ENCODE measurements at places on chromosomes 2 and 18. TPM values are rescaled to one million over a fixed set of nuclear protein-coding genes. Genes with fewer than 3 reads are reported as not detected.
A peak's percentile ranks its signal among the peaks of the same experiment; 100 is the strongest.

DNA sequence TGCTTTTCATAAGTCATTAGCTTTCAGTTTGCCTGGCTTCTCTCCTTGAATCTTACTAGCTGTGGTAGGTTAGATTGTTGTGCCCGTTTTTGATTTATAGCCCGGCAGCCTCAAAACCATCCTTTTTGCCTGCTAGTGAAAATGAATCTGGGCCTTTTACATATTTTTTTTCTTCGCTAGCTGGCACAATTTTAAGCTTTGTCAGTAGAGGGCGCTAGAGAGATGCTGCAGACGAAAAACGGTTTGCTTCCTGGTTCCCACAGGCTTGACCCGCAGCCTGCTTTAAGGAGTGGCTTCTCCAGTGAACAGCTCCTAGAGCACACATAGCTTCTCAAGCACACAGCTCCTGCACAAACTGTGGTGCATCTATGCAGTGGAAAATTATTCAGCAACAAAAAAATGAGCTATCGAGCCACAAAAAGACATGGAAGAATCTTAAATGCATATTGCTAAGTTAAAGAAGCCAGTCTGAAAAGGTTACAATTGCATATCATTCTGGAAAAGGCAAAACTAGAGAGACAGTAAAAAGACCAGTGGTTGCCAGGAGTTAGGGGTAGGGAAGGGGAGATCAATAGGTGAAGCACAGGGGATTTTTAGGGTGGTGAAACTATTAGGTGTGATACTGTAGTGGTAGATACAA is 47.9 kb downstream of the E2F6 start:
- DNase-seq, result no peak

GRCh38 chr18:79275992-79276391 is 119.7 kb upstream of the NFATC1 start:
- no peak for DNase-seq

DNA sequence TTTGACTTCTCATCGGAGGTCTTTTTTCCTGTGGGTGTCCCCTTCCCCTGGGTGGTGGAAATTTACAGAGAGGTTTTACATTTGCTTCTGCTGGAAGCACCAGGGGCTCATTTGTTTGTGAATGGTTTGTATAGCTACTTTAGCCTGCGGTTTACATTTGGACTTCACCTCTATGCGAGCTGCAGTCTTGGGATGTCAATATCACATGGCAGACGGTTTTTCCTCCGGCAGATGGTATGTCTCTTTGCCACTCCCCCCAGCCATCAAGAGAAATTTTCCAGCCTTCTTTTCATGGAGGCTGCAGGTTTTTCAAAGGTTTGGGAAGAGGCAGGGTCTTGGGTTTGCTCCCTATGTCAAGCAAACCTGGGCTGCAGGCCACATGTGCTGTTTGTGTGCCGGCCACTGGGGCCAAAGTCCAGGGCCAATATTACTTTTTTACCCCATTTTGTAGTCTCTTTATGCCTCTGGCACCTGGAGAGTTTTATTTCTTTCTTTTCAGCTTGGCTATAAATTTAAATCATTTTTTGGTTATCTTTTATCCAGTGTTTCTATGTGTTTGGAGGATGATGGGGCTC is 23.9 kb upstream of the BOD1L2 start:
- no peak for DNase-seq

- DNase-seq, result peak; percentile 89
Measured at GRCh38 chr18:48540251-48541025, 1.6 kb downstream of the CTIF start.

- DNase-seq, result no peak
Measured at GRCh38 chr2:143581134-143581533, 451.9 kb downstream of the ARHGAP15 start.

GRCh38 chr2:27408601-27409320 is 630 bp downstream of the PPM1G start:
- DNase-seq, result no peak

GRCh38 chr2:23118894-23119293 is 266.1 kb upstream of the KLHL29 start:
- DNase-seq, result no peak

- DNase-seq, result no peak
Measured at GRCh38 chr2:73975731-73976130, 9.0 kb upstream of the TET3 start.

DNA sequence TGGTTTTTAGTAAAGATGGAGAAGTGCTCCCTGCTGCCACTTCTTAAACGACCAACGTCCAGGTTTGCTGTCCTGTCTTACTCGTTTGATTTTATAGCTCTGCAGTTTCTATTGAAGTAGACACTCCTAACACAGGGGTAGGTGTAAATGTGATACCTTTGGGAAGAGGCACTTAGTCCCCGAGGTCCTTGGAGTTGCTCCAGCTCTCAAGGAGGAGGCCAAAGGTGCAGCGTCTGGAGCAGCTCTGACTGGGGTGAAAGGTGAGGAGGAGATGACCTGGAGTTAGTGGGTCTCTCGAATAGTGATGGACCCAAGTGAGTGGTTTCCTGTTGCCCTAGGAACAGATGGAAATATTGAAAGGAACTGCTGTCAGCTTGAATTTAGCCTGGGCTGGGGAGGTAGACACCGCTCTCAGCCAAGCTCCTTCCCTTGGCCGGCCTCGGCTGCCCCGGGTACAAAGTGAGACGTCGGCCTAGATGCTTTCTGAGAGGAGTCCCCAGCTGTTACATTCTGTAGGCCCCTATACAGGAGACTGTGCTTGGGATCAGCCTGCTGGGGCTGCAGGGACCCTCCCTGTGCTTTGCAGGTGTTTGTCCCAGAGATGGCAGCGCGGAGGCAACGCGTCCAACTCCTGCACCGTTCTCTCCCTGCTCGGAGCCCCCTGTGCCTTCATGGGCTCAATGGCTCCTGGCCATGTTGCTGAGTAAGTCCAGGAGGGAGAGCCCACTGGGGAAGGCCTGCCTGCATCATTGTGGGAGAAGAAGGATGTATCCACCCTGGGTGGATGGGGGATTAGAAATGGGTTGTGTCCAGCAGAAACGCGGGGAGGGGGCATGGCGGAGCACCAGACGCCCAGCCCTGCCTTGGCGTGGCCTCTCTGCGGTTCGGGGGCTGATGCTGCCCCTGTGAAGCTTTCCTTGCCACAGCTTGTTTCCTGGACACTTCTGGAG is 5.4 kb downstream of the KHK start:
- no peak for DNase-seq

DNA sequence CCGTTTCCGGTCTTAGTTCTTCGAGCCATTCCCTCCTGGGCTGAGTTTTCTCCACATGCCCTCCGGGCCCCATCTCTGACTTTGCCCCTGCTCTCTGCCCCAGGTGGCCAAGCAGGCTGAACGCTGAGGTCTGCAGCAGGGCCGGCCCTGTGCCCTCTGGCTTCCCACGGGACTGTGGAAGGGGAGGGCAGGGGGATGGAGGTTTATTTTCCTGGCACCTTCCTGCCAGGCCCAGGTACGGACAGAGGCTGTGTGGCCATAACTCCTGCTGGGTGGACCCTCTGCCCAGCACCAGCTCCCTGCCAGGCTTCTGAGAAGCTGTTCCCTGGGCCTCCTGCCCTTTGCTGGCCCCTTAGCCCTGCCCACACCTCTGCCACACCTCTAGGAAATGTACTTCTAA is 164.0 kb downstream of the TFCP2L1 start:
- DNase-seq, result no peak

DNA sequence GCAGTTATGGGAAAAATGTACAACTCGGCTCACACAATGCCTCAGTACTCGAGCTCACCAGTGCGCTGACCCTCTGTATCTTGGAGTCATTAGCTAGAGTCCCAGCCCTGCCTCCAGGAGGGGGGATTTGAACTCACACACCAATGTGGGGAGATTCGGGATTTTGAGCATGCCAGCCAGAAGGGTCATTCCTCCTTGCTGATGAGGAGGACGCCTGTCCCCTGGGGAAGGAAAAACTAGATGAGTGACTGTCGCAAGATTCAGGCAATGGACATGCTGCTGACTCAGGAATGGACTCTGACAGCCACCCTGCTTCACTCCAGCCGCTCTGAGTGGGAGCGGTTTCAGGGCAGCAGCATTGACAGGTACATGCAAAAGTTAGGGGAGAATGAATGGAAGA is 20.6 kb downstream of the FIGN start:
- peak; percentile 64 for DNase-seq

DNA sequence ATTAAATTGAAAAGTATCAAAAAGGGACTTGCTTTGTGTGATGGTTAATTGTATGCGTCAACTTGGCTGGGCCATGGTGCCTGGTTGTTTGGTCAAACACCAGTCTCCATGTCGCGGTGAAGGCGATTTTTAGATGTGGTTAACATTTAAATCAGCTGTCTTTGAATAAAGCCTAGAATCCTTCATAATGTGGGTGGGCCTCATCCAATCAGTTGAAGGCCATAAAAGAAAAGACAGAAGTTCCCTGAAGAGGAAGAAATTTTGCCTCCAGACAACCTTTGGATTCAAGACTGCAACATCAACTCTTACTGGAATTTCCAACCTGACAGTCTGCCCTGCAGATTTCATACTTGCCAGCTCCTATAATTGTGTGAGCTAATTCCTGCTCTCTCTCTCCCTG is 160.5 kb downstream of the SH3BP4 start:
- DNase-seq, result no peak

GRCh38 chr2:241413929-241414580 is 58.0 kb downstream of the FARP2 start:
- no peak for DNase-seq

GRCh38 chr2:26530240-26530540 is 52.3 kb upstream of the OTOF start:
- no peak for DNase-seq

- DNase-seq, result peak; percentile 95
Measured at GRCh38 chr18:77114415-77115191, 18.0 kb downstream of the MBP start.

GRCh38 chr2:28095622-28096021 is 205.1 kb downstream of the BABAM2 start:
- no peak for DNase-seq

DNA sequence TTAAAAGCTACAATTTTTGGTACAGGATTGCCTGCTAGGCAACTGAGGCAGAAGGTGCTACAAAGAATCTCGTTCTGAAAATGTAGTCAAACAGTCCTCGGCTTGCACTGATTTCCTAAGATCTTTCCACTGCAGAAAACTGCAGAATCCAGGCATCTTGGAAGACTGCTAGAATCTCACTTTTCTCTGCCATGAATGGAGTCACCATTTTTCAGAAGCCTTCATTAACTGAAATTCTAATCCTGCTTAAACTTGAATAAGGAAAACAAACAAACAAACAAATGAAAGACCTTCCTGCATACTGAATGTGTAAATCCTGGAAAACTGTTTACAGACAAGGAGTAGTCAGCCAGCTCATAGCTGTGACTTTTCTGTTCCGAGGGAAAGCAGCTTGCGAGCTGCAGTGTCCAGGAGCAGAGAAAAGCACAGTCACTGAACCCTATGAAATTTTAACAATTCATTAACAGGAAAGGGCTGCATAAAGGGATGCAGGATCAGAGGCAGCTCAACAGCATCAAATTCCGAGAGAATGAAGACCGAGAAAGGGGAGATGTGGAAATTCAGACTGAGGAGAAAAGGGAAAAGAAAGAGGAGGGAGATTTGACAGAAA is 210.5 kb upstream of the PIK3C3 start:
- no peak for DNase-seq

GRCh38 chr2:37711308-37711731 is 39.9 kb upstream of the CDC42EP3 start:
- no peak for DNase-seq

- DNase-seq, result no peak
Measured at GRCh38 chr2:201911372-201911771, 105.0 kb downstream of the CDK15 start.

GRCh38 chr2:95734976-95735890 is 143.4 kb downstream of the TRIM43 start:
- DNase-seq, result no peak

DNA sequence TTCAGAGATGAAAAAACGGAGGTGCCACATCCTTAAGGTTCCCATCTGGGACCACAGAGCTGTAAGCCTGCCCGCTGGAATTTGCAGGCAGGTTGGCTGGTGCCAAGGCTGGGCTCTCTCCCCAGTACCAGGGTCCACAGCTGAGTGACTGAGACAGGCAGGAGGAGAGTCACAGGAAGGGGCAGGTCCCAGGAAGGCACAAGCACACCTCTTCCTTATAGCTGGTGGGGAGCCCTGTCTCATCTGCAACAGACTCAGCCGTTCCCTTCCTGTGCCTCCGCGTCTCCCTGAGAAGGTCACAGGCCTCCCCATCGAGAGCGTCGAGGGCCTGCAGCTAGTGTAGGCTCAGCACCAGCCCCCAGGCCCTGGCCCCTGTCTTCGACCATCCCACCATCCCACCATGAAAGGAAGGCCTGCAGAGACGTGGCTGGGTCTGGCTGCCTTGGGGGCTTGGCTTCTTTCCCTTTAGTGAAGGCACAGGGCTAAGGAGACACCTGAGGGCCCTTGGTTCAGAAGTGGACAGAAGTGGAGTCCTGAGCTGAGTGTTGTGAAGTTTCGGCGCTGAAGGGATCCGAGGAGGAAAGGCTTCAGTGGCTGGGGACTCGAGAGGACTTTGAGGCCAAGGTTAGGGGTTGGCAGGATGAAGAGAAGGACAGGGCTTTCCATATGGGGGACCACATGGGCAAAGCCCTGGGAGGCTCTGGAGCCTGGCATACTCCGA is 26.8 kb downstream of the GLI2 start:
- DNase-seq, result no peak

DNA sequence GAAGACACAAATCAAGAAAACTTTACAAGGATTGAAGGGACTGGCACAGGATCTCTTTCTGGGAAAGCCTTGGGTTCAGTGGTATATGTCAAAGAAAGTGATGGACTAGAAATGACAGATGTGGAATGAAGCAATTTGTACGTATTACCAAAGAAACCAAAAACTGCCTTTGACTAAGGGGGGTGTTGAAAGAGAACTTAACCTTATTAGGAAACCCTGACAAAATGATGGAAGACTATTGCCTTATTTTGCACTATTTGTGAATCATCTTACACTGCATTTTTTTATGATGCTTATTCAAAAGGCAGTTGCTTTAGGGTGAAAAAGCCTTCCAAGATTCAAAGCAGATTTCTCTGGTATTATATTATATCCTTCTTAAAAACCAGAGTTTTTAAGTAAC is 4.0 kb downstream of the TSGA10 start:
- DNase-seq, result no peak

DNA sequence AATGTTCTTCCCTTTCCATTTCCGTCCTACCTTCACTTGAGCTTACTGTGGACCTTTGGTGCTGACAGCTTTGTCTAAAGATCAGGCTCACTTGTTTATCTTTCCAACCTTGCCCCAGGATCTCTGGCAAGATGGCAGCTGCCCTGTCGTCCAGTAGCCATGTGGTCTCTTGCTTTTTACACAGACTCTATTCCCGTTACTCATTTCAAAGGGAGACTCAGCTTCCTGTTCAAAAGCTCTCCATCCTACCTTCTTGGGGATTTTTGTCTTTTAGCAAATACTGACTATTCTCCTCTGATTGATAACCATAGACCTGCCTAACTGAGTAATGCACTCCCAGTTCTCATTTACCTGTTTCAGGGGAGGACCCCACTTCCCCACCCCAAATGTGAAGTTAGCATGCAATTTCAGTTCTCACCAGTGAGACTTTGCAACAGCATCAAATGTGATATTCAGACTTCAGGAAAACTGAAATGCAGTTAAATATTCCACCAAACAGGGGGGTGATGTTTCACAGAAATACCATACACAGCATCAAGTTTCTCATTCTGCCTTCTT is 184.4 kb downstream of the MYO3B start:
- DNase-seq, result no peak

GRCh38 chr2:156532989-156533388 is 96.8 kb downstream of the GPD2 start:
- DNase-seq, result no peak

TMEM169 gene
- total RNA-seq, result 1.5 TPM

LYG2 gene
- not detected for total RNA-seq

GCG gene
- total RNA-seq, result not detected

TDRD15 gene
- total RNA-seq, result 0.93 TPM

LRRTM1 gene
- total RNA-seq, result not detected

DLX2 gene
- total RNA-seq, result not detected

IL36RN gene
- total RNA-seq, result not detected

METAP1D gene
- 4.4 TPM for total RNA-seq

INPP5D gene
- total RNA-seq, result 5.0 TPM

PHOSPHO2 gene
- total RNA-seq, result 2.1 TPM
